ENCODE measurements at places on chromosomes 5 and 9.

DNA sequence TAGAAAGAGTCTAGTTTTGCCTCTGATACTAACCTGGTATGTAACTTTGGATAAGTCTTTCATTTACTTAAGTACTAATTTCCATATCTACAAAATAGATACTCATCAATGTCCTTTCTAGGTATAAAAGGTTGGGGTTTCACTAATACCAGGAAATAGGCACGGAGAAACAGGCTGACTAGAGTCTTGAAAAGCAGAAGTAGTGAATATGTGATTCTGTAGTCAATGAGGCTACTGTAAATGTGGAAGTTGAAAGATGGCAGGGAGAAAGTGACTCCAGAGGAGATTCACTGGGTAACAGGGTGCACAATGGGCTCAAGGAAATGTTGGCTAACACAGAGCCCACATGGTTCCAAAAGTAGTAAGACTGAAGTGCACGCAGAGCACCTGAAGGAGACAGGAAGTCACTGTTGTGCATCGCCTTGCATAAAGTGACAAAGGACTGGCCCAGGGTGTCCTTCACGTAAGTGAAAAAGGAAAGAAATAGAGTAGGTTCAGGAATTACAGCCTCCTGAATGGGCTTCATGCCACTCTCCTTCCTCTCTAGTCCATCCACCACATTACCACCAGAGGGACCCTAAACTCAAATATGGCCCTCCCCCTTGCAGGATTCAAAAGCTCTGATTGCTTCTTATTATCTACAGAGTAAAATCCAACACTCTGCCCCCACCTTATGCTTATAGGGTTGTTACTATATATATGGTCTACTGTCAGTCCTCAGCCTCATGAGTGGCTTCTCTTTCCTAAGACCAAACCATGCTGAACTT is 288.0 kb upstream of the SMARCA2 start:
- no peak for DNase-seq

DNA sequence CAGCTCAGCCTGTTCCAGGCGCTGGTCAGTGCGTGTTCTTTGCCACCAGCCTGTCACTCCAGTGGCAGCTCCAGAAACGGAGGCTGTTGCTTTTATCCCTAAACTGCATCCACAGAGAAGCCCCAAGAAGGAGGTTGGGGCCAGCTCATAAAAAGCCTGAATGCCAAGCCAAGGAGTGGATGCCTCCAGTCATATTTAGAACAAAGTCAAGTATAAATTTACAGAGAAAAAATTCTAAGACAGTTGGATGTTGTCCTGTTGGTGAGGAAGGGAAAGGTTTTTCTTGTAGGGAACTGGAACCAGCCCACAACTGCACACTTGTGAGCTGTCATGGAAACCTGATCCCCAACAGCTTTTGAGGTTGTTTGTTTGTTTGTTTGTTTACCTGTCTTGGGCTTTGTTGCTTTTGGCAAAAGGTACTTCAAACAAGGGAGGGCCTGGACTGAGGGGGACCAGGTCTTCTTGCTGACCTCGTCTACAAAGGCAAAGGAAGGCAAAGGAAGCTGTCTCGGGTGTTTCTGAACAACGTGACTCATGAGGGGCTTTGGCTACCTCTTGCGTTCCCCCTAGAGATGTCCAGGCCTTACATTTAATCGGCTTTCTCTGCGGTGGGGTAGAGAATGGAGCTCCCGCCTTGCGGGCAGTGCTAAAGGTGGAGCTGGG is 36.7 kb downstream of the OLFML2A start:
- no peak for DNase-seq

GRCh38 chr5:30928956-30929355 is 264.5 kb upstream of the CDH6 start:
- DNase-seq, result no peak

GRCh38 chr5:175484829-175485228 is 6.5 kb downstream of the SFXN1 start:
- no peak for DNase-seq

DNA sequence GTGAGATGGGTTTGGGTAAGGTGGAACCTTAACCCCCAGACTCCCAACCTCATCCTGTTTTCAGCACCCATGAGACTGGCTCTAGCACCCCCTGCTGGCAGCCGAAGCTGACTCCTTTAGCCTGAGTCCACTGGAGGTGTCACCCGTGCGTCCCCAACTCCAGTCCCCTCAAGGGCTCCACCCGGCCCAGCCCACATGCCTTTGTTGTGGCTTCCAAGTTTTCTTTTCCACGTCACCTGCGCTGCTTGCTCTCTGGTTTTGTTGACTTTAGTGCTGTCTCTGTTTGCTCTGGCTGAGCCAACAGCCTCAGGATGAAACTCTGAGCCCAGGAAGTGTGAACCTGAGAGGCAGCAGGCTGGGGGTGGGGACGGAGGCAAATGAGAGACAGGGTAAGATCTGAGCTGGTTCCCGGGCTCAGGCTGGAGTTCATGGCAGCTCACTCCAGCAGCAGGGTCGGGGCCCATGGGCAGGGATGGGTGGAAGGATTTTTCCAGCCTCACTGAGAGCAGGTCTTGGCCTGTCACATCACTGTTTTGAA is 13.2 kb upstream of the AQP7 start:
- no peak for DNase-seq

- no peak for DNase-seq
Measured at GRCh38 chr9:105683688-105684275, 10.6 kb upstream of the TMEM38B start.

DNA sequence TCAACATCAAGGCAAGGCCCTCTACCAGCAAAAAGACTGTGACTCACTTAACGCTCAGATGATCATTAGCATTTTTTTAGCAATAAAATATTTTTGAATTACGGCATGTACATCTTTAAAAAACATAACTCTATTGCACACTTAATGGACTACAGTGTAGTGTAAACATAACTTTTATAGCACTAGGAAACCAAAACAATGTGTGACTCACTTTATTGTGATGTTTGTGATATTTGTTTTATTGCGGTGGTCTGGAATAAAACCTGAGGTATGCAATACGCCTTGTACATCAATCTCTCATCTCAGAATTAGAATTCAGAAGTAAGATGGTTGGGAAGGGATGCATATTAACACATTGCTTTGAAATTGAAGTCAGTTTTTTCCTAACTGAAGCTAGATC is 106.9 kb upstream of the PTCH1 start:
- DNase-seq, result no peak

GRCh38 chr5:139287890-139288635 is 5.5 kb upstream of the MATR3 start:
- DNase-seq, result no peak

DNA sequence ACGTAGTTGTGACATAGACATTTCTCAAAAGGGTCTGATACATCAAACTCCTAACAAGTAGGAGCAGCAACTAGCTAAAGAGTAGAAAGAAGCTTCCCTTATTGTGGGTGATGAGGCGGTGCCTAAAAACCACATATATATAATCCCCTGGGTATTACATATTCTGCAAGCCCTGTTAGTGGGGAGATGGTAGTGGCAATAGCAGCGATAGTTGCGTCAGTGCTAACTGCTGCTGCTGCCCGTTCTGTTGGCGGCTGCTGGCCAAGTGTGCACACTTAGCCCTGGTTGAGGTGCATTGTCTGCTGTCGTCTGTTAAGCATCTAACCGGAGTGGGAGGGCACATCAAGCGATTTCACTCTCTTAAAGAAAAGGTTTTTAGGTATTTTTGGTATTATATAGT is 35.8 kb downstream of the VLDLR start:
- no peak for DNase-seq

DNA sequence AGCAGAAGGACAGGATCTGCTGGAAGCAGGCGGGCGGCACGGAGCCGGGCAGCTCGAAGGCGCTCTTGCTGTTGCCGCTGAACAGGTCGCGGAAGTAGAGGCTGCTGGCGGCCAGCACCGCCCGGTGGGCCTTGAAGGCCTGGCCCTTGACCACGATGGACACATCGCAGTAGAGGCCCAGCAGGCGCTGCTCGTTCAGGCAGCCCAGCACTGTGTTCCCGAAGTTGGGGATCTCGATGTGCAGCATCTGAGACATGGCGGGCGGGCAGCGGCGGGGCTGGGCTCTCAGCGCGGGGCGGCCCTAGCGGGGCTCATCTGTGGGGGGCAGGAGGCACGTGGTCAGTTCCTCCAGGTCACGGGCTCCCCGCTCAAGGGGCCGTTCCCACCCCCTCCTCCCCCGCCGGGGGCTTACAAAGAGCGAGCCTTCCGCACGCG is 44.8 kb downstream of the NACC2 start:
- no peak for DNase-seq

GRCh38 chr9:137982200-137982599 is 104.6 kb downstream of the CACNA1B start:
- no peak for DNase-seq

- DNase-seq, result no peak
Measured at GRCh38 chr5:10481241-10481935, 39.7 kb downstream of the ROPN1L start.

GRCh38 chr5:179319741-179320281 is 25.4 kb downstream of the ADAMTS2 start:
- no peak for DNase-seq

DNA sequence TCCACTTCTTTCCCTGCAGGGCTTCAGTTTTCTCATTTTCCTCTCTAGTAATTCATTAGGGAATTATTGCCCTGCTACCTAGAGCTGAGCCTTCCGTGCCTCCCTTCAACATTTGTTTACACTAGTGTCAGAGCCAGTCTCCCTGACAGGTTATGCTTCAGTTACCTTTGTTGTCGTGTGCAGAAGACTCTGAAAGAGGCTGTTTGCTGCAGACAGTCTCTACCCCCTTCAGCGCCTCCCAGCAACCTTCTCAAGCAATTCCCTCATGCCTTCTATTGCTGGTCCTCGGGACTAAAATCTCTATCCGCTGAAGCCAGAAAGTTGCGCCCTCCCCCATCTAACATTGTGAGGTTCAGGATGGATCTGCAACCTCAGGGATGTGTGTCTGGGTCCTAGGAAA is 12.8 kb downstream of the RALGPS1 start:
- no peak for DNase-seq

DNA sequence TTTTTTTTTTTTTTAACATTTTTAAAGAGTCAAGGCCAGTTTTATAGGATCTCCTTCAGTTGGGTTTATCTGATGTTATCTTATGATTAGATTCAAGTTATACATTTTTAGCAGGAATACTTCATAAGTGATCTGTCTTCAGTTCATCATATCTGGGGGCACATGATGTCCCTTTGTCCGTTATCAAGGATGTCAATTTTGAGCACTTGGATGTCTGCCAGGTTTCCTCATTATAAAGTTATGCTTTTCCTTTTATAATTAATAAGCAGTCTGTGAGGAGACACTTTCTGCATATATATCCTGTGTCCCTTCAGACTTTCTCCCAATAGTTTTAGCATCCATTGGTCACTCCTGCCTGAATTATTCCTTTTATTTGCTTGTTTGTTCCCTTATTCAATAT is 11.8 kb downstream of the HDHD3 start:
- no peak for DNase-seq

- DNase-seq, result no peak
Measured at GRCh38 chr5:132211787-132212186, 15.9 kb downstream of the P4HA2 start.

DNA sequence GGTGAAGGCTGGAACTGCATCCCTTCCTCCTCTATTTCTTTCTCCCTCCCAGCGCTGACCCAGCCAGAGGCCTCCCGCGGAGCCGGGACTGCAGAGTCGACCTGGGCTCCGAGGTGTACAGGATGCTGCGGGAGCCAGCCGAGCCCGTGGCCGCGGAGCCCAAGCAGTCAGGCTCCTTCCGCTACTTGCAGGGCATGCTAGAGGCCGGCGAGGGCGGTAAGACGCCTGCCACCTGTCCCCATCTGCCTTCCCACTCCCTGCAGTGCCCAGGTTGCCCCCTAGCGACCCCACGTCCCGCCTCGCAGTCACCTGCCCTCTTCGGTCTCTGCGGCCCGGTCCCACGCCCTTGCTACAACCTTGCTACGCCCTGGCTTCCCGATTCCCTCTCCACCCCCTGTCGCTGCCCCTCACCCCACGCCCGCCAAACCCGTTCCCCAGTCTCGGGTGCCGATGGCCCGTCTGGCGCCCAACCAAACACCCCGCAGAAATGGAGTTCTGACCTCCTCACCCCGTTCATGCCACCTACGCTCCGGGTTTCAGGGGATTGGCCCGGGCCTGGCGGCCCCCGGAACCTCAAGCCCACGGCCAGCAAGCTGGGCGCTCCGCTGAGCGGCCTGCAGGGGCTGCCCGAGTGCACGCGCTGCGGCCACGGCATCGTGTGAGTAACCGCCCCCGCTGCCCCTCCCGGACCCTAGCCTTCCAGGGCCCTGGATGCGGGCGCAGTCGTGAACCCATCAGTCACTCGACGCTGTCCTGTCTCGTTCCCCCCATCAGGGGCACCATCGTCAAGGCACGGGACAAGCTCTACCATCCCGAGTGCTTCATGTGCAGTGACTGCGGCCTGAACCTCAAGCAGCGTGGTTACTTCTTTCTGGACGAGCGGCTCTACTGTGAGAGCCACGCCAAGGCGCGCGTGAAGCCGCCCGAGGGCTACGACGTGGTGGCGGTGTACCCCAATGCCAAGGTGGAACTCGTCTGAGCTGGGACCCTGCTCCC is 14.1 kb downstream of the PDLIM4 start:
- DNase-seq, result no peak

DNA sequence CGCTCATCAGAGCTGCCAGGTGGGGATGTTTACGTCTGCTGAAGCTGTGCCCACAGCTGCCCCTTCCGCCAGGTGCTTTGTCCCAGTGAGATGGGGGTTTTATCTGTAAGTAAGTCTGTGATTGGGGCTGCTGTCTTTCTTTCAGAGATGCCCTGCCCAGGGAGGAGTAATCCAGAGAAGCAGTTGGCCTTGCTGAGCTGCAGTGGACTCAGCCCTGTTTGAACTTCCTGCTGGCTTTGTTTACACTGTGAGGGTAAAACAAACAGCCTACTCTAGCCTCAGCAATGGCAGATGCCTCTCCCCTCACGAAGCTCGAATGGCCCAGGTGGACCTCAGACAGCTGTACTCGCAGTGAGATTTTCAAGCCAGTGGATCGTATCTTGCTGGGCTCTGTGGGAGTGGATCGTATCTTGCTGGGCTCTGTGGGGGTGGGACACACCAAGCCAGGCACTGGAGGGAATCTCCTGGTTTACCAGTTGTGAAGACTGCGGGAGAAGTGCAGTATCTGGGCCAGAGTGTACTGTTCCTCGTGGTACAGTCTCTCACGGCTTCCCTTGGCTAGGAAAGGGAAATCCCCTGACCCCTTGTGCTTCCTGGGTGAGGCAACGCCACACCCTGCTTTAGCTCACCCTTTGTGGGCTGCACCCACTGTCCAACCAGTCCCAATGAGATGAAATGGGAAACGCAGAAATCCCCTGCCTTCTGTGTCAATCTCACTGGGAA is 530.1 kb upstream of the DMAC1 start:
- no peak for DNase-seq

DNA sequence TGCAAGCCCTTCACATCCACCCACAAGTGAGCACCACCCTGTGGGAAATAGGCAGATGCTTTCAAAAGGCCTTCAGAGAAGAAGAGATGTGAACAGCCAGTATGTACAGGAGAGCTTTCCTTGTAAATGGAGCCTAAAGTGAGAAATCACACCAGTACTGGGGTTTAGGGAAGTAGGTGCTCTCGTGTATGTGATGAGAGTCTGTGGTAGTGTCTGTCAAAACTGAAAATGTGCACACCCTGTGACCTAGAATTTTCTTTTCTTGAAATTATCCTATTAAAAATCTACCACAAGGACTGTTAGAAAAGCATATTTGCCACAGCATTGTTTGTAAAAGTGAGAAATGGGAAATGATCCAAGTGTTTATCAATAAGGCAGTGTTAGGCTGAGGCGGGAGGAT is 16.6 kb downstream of the OTULINL start:
- no peak for DNase-seq

GRCh38 chr5:59088546-59088945 is 505.7 kb downstream of the RAB3C start:
- DNase-seq, result no peak

- no peak for DNase-seq
Measured at GRCh38 chr5:6567835-6568234, 65.0 kb downstream of the NSUN2 start.

GRCh38 chr5:14807471-14807870 is 64.1 kb downstream of the ANKH start:
- no peak for DNase-seq
